ENCODE measurements at places on chromosomes 7 and 10.

- no peak for DNase-seq
Measured at GRCh38 chr7:135770139-135770710, 21.6 kb upstream of the FAM180A start.

GRCh38 chr7:53491051-53491450, 455.6 kb downstream of the POM121L12 start:
- no peak for DNase-seq

DNA sequence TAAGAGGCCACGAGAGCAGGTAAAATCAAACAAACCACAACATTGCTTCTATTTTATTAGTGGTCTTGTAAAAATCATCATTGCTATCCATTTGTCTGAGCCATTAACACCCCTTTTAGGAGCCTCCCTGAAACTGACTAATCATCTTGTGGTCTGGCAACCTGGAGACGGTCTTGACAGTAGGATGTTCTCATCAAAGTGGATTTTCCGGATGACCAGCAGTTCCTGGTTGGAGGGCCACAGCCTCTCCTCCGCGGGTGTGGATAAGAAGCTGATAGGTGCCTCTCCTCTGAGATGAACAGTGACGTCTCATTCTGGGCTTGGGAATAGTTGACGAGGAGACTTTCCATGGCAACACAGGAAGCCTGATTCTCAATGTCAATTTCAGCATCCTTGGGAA, 490.7 kb downstream of the TYW1 start:
- no peak for DNase-seq

- no peak for DNase-seq
Measured at GRCh38 chr10:3681642-3682554, 103.1 kb downstream of the KLF6 start.

- peak; percentile 9 for DNase-seq
Measured at GRCh38 chr10:122206471-122207065, 64.5 kb upstream of the BTBD16 start.

GRCh38 chr10:112375721-112376395, 1.9 kb downstream of the ACSL5 start:
- peak; percentile 18 for DNase-seq

DNA sequence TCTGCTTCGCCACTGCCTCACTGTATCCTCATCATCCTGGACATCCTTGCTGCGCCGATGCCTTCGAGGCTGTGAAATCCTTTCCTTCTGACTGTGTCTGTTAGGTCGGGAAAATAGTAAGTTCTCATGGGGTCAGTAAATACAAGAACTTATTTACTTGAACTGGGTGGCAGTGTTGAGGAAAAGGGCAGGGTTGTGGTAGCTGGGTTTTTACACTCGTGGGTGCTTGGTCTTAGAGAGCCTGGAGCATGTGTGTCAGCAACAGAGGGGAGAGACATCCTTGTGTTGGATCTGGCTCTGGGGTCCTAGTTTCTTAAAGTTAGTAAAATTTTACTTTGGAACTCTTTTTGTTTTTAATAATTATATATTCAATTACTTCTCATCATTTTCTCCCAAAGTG, 112.9 kb upstream of the GATA3 start:
- DNase-seq = no peak

GRCh38 chr10:103691723-103692435, 163.5 kb downstream of the SH3PXD2A start:
- DNase-seq = no peak

- no peak for DNase-seq
Measured at GRCh38 chr7:126040114-126041045, 1110.8 kb upstream of the POT1 start.

DNA sequence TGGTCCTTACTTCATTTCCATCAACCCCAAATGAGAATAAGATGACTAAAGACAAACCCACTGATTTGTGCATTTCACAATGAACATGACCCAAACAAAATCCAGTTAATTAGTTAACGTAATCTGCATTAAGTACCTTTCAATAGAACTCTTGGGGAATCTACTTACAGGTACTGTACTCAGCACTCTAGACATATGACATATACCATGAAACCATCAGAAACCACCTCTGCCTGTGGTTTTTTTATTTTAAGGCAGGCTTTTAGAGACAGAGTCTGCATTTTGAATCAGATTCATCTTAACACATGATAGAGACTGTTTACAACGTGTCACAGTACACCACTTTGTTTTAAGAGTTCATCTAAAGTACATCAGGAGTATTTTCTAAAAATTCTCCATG, 168.4 kb downstream of the BTAF1 start:
- no peak for DNase-seq

- DNase-seq = peak; percentile 98
Measured at GRCh38 chr10:79264942-79265341, 82.3 kb upstream of the PPIF start.

DNA sequence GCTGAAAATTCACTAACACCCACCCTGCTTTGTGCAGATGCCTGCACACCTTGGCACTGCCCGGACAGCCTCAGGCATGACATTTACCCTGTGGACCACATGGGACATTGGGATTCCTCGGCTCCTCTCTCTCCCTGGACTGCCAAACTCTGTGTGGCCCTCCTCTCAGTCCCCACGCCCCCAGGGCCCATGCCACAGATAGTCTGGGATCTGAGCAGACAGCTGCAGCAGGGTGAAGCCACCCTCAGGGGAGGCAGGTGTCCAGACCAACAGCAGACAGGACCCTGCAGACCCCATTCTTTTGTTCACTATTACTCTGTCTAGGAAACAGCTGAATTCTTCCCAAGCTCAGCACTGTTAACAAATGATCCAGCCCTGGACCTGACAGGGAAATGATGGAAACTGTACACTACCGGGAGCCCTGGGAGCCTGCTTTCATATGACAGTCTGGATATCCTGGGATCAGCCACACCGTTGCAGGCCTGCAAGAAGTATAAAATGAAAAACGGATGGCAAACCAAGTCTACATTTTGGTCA, 83.4 kb downstream of the VOPP1 start:
- no peak for DNase-seq

- DNase-seq = peak; percentile 80
Measured at GRCh38 chr7:135980665-135981180, 3.6 kb upstream of the MTPN start.

GRCh38 chr10:97796651-97797050, 24.9 kb upstream of the SFRP5 start:
- DNase-seq = no peak

- no peak for DNase-seq
Measured at GRCh38 chr10:89250865-89251408, 638 bp downstream of the LIPA start.

DNA sequence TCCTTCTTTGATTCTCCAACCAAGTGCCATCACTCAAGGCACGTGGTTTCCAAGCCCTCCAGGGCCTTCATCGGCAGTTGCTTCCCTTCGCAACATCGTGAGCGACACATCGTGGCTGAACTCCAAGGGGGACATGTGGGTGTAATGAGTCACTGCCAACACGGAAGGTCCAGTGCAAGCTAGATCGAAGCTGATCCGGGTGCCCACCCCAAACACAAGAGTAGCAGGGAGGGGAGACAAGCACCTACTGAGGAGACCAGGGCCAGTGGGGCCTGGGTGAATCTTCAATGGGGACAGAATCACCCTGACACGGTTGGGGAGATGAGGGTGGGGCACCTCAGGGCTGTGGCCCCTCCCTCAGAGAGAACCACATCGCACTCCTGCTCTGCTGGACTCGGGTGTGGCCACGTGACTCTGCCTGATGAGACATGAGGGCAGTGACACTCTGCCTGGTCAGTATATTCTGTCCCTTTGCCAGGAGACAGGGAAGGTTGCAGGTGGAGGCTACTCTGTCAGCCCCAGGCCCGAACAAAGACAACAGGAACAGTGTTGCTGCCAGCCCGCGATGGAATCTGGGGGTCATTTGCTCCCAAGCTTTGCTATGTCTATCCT, 36.8 kb upstream of the HSPA12A start:
- DNase-seq = no peak

DNA sequence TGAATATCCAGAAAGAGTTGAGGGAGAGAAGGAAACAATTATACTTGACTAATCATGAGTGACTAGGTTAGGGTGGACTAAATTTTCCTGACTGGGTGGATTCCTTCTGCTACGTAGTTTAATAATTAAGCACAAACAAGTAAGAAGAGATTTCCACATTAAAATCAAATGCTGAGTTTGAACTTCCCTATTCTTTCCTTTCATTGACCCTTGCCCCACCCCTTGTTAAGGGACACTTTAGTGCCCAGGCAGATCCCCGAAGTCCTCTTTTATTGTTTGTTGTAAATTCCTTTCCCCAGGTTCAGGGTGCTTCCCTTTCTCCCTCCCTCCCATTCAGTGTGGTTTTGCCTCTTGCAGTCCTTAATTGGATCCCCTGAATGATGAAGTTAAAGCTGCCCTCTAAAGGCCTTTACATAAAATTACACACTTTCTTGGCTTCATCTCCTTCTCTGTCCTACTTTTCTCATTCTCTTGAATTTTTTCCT, 8.8 kb upstream of the SPAM1 start:
- DNase-seq = peak; percentile 47

- DNase-seq = peak; percentile 66
Measured at GRCh38 chr10:70130878-70131559, 1.6 kb downstream of the AIFM2 start.

- peak; percentile 4 for DNase-seq
Measured at GRCh38 chr7:69932034-69932628, 333.9 kb downstream of the AUTS2 start.

DNA sequence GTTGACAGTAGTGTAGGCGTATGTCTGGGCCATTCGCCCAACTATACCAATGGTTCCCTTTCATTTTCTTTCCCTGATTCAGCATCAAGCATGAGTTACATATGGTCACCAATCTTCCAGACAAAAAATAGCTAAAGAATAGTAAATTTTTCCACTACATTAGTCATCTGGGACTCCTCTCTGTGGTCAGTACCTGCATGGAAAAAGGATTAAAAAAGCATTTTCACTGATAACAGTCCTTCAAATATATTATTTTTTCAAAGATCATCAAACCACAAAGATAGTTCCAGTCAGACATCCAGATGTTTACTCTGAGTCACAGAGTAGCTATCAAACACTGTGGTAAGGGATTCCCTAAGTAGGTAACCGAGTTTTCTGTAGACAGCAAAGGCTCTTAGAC, 302.6 kb upstream of the SEMA3D start:
- DNase-seq = peak; percentile 22

GRCh38 chr7:103094102-103094501, 19.2 kb downstream of the ARMC10 start:
- no peak for DNase-seq

DNA sequence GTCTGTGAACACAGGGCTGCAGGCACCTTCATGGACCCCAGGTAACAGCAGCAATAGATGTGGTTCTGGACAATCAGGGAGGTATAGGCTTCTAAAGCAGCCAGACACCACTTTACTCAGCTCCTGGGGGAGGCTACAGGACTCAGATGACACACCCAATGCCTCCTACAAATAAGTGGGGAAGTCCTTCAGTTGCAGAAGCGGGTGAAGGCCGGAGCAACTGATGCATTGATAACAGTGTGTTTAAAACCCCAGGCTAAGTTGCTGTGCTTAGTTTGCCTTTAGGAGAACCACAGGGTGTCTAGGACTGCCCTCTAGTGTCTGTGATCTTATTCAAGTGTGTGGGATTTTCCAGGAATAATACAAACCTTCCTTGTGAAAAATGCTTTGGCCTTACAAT, 5.9 kb upstream of the ITGA8 start:
- DNase-seq = peak; percentile 60

- DNase-seq = peak; percentile 63
Measured at GRCh38 chr10:99172128-99172738, 63.4 kb downstream of the HPSE2 start.

DNA sequence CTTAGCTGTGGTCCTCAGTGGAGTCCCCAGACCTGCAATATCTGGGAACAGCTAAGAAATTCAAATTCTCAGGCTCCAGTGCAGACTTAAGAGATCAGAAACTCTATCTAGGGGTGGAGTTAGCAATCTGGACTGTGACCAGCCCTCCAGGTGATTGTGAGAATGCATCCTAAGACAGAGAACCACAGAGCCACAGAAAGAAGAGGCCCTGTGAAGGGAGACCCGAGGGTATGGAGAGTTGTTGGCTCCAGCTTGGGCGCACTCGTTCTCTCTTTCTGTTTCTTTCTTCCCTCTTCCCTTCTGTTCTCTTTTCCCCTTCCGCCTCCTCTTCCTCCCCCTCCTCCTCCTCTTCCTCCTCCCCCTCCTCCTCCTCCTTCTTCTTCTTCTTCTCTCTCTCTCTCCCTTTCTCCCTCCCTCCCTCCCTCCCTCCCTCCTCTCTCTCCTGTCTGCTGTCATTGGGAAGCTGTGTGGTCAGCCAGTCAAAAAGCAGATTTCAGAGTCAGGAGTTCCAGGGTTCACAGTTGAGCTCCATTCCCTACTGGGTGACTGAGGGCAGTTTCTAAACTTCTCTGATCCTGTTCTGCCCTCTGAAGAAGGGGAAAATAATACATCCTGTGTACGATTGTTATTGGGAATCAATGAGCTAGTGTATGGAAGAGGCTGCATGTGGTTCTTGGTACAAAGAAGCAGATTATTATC, 62.1 kb upstream of the STEAP1B start:
- DNase-seq = no peak

DNA sequence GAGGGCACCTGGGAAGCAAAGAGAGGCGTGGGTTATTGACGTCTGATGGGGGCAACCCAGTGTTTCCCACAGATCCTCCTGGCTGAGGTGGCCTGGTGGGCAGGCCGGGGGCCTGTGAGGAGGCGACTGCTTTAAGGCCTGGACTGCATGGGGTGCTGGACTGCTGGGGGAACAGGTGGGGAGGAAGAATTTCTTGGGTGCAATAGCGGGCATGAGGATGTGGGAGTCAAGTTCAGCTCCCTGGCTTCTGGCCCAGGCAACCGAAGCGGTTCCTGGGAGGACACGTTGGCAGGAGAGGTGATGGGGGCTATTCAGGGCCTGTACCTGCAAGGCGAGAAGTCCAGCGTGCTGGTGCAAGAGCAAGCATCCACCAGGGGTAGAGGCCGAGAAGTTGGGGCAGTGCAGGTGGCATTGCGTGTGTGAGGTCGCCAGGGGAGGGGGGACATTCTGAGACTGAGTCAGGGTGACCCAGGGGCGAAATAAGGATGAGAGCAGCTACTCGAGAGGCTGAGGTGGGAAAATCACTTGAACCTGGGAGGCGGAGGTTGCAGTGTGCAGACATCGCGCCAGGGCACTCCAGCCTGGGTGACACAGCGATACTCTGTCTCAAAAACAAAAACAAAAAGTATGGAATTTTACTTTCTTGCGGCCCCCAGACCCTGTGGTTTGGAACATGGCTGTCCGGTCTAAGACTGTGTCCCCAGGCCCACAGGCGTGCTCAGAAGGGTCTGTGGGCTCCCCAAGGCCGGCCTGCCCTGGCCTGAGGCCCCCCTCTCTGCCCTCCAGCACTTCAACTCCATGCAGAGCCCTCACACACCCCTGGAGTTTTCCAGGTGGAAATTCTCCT, 53.6 kb upstream of the ELN start:
- no peak for DNase-seq

Measured in epithelial cell of esophagus (primary cell).